ENCODE measurements at places on chromosomes 11 and 22.

- no peak for DNase-seq
Measured at GRCh38 chr11:26703411-26704191, 18.3 kb downstream of the SLC5A12 start.

- DNase-seq: no peak
Measured at GRCh38 chr11:1988667-1989317, 8.8 kb downstream of the H19 start.

DNA sequence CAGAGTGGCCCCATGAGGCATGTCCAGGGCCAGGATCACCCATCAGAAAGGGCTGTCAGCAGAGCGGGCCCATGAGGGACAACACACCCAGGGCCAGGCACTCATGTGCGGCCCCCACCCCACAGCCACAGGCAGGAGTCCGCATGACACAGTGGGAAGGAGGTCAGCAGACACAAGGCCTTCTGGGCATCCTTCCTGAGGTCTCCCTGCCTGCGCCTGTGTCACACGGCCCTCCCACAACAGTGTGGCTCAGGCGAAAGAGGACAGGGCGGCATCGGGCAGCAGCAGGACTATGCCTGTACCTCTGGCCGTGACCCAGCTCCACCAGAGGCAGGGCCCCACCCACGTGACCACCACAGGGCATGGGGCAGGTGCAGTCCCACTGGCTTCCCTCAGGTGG is 27.1 kb downstream of the CHID1 start:
- DNase-seq: no peak

DNA sequence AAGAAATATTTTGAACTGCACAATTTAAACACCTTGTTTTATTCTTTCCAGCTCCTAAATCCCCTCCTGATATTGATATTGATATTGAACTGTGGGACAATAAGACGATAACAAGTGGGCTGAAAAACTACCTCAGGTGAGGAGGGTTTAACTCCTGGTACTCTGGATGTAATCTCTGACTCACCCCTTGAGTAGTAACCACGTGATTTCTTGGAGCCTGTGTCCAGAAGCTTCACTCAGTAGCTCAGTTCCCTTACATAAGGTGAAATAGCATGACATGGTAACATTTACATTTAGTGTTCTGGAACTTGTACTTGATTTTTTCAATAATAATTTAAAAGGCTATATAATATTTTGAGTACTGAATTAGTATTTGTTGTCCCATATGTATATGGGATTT is 168.0 kb downstream of the PGR start:
- DNase-seq: no peak

- no peak for DNase-seq
Measured at GRCh38 chr11:455566-456147, 5.6 kb downstream of the PTDSS2 start.

- no peak for DNase-seq
Measured at GRCh38 chr22:33985506-33985905, 65.2 kb upstream of the LARGE1 start.

DNA sequence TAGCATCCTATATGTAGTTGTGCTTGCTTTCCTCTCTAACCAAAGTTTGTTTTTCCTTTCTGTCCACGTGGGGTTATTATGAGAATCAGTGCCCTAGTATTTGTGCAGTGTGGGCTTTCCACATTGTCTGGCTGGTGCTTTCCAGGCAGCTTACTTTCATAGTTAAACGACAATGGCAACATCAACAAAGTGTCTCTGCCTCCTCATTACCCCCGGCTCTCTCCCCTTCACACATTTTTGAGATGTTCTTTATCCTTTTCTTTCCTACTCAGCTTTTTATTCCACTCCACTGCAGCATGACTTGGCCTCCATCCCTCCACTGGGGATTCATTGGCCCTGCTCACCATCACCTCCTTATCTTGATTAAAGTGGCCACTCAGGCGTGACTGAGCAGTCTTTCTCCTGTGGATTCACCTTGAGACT is 19.1 kb downstream of the SPECC1L start:
- DNase-seq: no peak

Measured in pancreas (tissue), 10 donors.